Activated B cell treated with CpG ODN at 0.5 μM for 24 hours (primary cell): ENCODE measurements at places on chromosomes 3 and 15.

- no peak overlapping the region for H3K4me3 ChIP-seq
- H3K27ac ChIP-seq = no peak overlapping the region
- H3K36me3 ChIP-seq = no peaks in the 10 kb centered on the region
- DNase-seq = no peak
Observed at GRCh38 chr3:150342896-150343467, 65.1 kb upstream of the TSC22D2 start.

DNA sequence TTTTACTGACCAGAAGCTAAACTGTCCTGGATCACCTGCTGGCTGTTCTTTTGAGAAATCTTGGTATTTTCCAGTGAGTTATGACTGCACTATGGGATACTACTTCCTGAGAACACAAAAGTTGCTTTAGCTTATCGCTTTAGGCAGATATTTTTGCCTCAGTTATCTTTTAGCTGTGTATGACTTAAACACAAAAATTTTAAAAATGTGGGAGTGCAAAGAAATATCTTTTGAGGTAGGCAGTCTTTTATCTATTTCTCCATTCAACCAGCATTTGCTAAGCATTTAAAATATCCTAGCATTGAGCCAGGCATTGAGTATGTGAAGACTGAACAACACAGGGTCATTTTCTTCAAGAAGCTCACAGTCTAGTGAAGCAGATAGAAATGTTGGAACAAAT lies 981.9 kb downstream of the FHIT start:
- no peaks in the 10 kb centered on the region for H3K27me3 ChIP-seq
- H3K27ac ChIP-seq = no peak overlapping the region
- H3K4me3 ChIP-seq = no peak overlapping the region
- DNase-seq = no peak

DNA sequence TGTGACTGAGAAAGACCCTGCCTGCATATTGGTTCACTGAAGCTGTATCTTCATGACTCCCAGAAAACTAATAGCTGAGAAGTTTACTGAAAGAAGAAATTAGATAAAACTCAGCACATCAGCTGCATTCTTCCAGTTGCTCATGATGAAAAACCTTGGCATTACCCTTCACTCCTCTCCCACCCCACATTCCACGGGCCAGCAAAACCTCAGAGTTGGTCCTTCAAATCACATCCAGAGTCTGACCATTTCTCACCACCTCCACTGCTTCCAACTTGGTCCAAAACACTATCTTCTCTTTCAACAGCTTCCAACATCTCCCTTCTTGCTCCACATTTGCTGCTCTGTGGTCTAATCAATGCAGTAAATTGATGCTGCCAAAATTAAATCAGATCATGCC lies 97.1 kb downstream of the CD47 start:
- H3K36me3 ChIP-seq = no peaks in the 10 kb centered on the region
- H3K4me3 ChIP-seq = no peak overlapping the region
- no peak for DNase-seq
- peaks cover 17% of the 10 kb centered on the region for H3K4me1 ChIP-seq
- no peak overlapping the region for H3K27ac ChIP-seq

- H3K4me3 ChIP-seq = no peak overlapping the region
- H3K27me3 ChIP-seq = no peaks in the 10 kb centered on the region
- H3K36me3 ChIP-seq = no peaks in the 10 kb centered on the region
- no peaks in the 10 kb centered on the region for H3K4me1 ChIP-seq
- H3K27ac ChIP-seq = no peak overlapping the region
Observed at GRCh38 chr3:25507811-25508210, 79.7 kb downstream of the RARB start.

GRCh38 chr3:125357032-125357658 lies 18.0 kb downstream of the ZNF148 start:
- DNase-seq = peak; percentile 54
- H3K36me3 ChIP-seq = peaks cover 2% of the 10 kb centered on the region
- H3K27ac ChIP-seq = peak overlapping the region; percentile 61
- H3K4me1 ChIP-seq = peaks cover 71% of the 10 kb centered on the region
- peak overlapping the region; percentile 86 for H3K4me3 ChIP-seq

GRCh38 chr15:97994236-97994635 lies 33.7 kb downstream of the ARRDC4 start:
- H3K36me3 ChIP-seq = no peaks in the 10 kb centered on the region
- no peaks in the 10 kb centered on the region for H3K27me3 ChIP-seq
- no peak for DNase-seq
- no peak overlapping the region for H3K27ac ChIP-seq

- no peak overlapping the region for H3K27ac ChIP-seq
- H3K27me3 ChIP-seq = no peaks in the 10 kb centered on the region
- H3K4me1 ChIP-seq = no peaks in the 10 kb centered on the region
- no peak for DNase-seq
Observed at GRCh38 chr15:40266828-40267304, 16.0 kb downstream of the ANKRD63 start.

- H3K36me3 ChIP-seq = peaks cover 14% of the 10 kb centered on the region
- no peak overlapping the region for H3K27ac ChIP-seq
- H3K27me3 ChIP-seq = peaks cover 6% of the 10 kb centered on the region
- no peaks in the 10 kb centered on the region for H3K4me1 ChIP-seq
- DNase-seq = no peak
- H3K4me3 ChIP-seq = no peak overlapping the region
Observed at GRCh38 chr3:13612829-13613228, 63.9 kb downstream of the FBLN2 start.

DNA sequence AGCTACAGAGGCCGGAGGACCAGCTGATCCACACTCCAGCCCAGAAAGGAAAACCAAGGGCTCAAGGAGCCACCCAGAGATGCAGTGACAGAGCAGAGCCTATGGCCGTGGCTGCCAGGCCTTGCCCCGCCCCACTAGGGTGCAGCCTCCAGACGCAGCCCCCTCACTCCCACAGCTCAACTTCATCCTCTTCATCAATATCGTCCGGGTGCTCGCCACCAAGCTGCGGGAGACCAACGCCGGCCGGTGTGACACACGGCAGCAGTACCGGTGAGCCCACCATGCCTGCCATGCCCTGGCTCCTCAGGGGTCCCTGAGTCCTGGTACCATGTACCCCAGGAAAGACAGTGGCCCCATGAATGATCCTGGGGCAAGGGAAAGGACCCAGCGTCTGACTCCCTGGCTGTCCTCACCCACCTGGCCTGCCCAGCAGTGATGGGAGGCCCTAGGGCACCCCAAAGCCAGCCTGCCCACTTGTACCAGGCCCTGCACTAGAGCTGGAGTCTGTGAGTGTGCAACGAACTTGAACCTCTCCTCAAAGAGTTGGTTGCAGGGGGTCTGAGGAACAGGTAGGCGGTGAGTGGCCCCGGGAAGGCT lies 24.2 kb downstream of the PTH1R start:
- H3K4me1 ChIP-seq = peaks cover 8% of the 10 kb centered on the region
- H3K27ac ChIP-seq = no peak overlapping the region
- no peak overlapping the region for H3K4me3 ChIP-seq
- peaks cover 6% of the 10 kb centered on the region for H3K27me3 ChIP-seq
- no peak for DNase-seq

DNA sequence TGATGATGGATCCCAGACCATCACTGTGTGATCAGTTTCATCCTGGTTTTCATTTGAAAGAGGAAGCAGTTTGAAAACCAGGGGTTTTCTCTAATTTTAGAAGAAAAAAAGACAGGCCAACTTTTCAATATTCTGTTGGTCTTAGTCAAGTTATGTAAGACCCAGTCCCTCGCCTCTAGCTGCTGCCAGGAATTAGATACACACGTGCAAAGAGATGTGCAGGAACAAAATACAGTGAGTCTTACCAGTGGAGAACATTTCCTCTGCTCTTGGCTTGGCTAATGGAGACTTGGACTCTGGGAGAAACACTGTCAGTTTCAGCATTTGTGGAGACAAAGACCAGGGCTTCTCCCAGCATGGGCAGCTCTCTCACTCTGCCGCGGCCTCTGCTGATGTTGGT lies 214.9 kb upstream of the C2CD4B start:
- H3K36me3 ChIP-seq = no peaks in the 10 kb centered on the region
- no peak overlapping the region for H3K4me3 ChIP-seq
- H3K27ac ChIP-seq = no peak overlapping the region
- peaks cover 12% of the 10 kb centered on the region for H3K27me3 ChIP-seq
- no peak for DNase-seq

DNA sequence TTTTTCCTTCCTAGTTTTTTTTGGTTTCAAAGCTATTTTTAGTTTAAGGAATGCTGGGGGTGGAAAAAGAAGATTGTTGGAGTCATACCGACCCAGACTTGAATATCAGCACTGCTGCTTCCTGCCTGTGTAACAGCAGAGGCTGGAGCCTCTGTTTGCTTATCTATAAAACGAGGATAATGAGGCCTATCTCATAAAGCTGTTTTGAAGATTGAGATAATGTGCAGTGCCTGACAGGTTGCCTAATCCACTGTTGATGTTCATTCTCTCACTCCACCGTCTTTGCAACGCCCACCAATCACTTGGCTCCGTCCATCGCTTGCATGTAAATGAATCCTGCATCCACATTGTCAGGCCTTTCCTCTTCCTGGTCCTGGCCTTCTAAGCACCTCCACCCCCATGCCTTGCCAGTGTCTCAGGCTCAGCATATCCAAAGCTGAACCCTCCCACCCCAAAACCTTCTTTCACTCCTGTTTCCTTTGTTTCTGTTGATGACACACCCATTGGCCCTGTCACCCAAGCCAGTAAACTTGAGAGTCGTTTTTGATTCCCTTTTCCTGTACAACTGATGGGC lies 94.9 kb downstream of the MEX3B start:
- peaks cover 2% of the 10 kb centered on the region for H3K4me1 ChIP-seq
- H3K36me3 ChIP-seq = no peaks in the 10 kb centered on the region
- H3K27ac ChIP-seq = no peak overlapping the region
- no peak overlapping the region for H3K4me3 ChIP-seq
- H3K27me3 ChIP-seq = no peaks in the 10 kb centered on the region

- no peaks in the 10 kb centered on the region for H3K27me3 ChIP-seq
- peaks cover 39% of the 10 kb centered on the region for H3K36me3 ChIP-seq
- no peak overlapping the region for H3K4me3 ChIP-seq
- DNase-seq = no peak
- peaks cover 2% of the 10 kb centered on the region for H3K4me1 ChIP-seq
Observed at GRCh38 chr3:17091910-17092582, 207.3 kb downstream of the PLCL2 start.

- H3K27ac ChIP-seq = no peak overlapping the region
- H3K36me3 ChIP-seq = no peaks in the 10 kb centered on the region
- peaks cover 22% of the 10 kb centered on the region for H3K4me1 ChIP-seq
- no peak overlapping the region for H3K4me3 ChIP-seq
Observed at GRCh38 chr3:10419637-10420232, 85.7 kb downstream of the ATP2B2 start.

DNA sequence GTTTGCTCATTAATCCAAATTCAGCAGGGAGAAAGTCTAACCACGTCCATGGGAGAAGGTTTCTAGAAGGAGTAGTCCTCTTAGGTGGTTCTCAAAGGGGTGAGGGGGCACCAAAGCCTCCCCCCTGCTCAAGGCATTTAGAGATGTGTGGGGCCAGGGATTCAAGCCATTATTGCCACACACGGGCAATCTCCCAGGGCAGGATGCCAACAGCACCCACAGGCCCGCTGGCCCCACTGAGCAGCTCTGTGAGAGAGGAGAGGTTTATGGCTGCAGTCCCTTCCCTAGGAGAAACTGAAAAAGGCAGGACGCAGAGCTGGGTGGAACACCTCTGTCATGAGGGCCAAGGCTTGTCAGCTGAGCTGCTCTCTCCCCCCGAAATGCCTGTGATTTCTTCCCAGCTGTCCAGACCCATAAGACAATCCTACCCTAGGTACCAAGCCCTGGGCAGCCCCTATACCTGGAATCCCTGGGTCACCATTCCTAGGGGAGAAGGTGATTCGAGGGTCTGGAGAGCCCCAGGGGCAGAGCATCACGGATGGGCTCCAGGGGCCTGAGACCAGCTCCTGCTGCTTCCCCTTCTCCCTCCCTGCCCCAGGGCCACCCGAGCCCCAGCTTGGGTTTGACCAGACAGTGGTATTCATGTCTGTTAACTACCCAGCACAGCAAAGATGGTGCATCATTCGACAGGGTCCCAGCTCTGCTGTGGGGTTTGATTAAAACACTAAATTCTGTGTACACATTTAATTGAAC lies 39.0 kb downstream of the WHAMM start:
- H3K27ac ChIP-seq = no peak overlapping the region
- no peaks in the 10 kb centered on the region for H3K36me3 ChIP-seq
- DNase-seq = no peak
- H3K4me3 ChIP-seq = no peak overlapping the region
- H3K4me1 ChIP-seq = peaks cover 34% of the 10 kb centered on the region

GRCh38 chr3:188916934-188917401 lies 254.8 kb upstream of the TPRG1 start:
- H3K27ac ChIP-seq = peak overlapping the region; percentile 57
- peaks cover 33% of the 10 kb centered on the region for H3K4me1 ChIP-seq
- H3K36me3 ChIP-seq = no peaks in the 10 kb centered on the region
- H3K27me3 ChIP-seq = no peaks in the 10 kb centered on the region
- peak overlapping the region; percentile 8 for H3K4me3 ChIP-seq

- H3K36me3 ChIP-seq = peaks cover 3% of the 10 kb centered on the region
- no peak overlapping the region for H3K4me3 ChIP-seq
- peak overlapping the region; percentile 68 for H3K27ac ChIP-seq
- H3K4me1 ChIP-seq = peaks cover 25% of the 10 kb centered on the region
- DNase-seq = peak; percentile 44
Observed at GRCh38 chr15:69679623-69680228, 227.1 kb downstream of the RPLP1 start.

GRCh38 chr3:10232137-10232536 lies 16.1 kb upstream of the TATDN2 start:
- no peak for DNase-seq
- H3K27me3 ChIP-seq = no peaks in the 10 kb centered on the region

- no peak for DNase-seq
- H3K4me3 ChIP-seq = no peak overlapping the region
Observed at GRCh38 chr3:24226397-24226796, 268.3 kb downstream of the THRB start.

DNA sequence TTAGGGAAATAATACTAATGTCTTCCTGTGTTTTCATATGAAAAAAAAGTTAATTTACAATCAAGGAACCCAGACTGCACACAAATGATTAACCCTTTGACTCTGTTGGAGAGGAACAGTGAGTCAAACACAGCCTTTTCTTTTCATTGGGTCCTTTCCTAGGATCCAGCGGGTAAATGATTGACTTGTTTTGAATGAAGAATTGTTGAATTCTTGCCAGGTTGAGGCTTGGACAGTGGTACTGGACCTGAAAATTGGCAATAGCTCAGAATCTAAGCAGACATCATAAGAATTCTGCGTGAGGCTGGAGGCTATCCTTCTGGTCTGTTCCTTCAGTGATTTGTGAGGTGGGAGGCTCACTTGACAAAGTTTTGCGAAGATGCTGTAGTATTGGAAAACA lies 143.0 kb downstream of the RYR3 start:
- H3K27me3 ChIP-seq = peaks cover 4% of the 10 kb centered on the region
- H3K4me1 ChIP-seq = no peaks in the 10 kb centered on the region
- H3K36me3 ChIP-seq = no peaks in the 10 kb centered on the region
- DNase-seq = no peak
- no peak overlapping the region for H3K4me3 ChIP-seq

- H3K4me1 ChIP-seq = no peaks in the 10 kb centered on the region
- peaks cover 1% of the 10 kb centered on the region for H3K27me3 ChIP-seq
- DNase-seq = no peak
Observed at GRCh38 chr15:68499620-68500312, 67.8 kb upstream of the ITGA11 start.

DNA sequence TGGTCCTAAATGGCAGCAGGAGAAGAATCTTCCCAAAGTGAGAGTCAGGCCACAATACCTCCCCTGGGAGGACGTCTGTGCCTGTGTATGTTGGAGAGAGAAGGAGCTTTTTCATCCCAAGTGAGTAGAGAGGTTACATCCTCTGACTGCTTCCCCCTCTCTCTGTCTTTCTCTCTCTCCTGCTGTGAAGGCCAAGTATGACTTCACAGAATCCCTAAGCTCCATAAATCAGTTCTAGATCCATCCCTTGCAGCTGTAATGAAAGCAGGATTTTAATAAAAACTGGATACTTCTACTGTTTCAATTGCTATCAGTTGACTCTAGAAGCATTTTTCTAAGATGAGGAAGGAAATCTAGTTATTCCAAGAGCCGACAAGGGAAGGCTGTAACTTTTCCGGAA lies 389.1 kb upstream of the PROK2 start:
- H3K27me3 ChIP-seq = peaks cover 4% of the 10 kb centered on the region
- no peak overlapping the region for H3K4me3 ChIP-seq
- no peaks in the 10 kb centered on the region for H3K36me3 ChIP-seq
- peaks cover 57% of the 10 kb centered on the region for H3K4me1 ChIP-seq
